ENCODE measurements at places on chromosomes 16 and 17. TPM values are rescaled to one million over a fixed set of nuclear protein-coding genes. Genes with fewer than 3 reads are reported as not detected.

Gene TP53TG3F
- not detected for total RNA-seq

Gene ABCA10
- total RNA-seq: 0.11 TPM

Gene FBXW10B
- total RNA-seq: 0.18 TPM

Gene PRKCB
- total RNA-seq: 47.8 TPM

Gene DLX3
- total RNA-seq: not detected

Gene SULT1A2
- total RNA-seq: 0.54 TPM

Gene TBC1D3I
- 0.52 TPM for total RNA-seq

Gene KRTAP4-9
- total RNA-seq: not detected

Gene UMOD
- not detected for total RNA-seq

Gene MAP2K6
- total RNA-seq: 3.2 TPM

Gene ADAD2
- total RNA-seq: not detected

Gene ALOXE3
- 0.23 TPM for total RNA-seq

Gene SMIM36
- total RNA-seq: not detected

Gene KDM6B
- total RNA-seq: 34.9 TPM

Gene CD300LG
- total RNA-seq: not detected

Gene HLF
- total RNA-seq: 0.11 TPM

Gene ZPBP2
- total RNA-seq: not detected

Gene SLC12A3
- not detected for total RNA-seq

Gene MPHOSPH6
- 25.5 TPM for total RNA-seq

Gene ZNF267
- total RNA-seq: 89.9 TPM

Gene HOXB3
- total RNA-seq: 3.1 TPM

Gene CSH2
- total RNA-seq: 2.4 TPM

Gene CD300H
- total RNA-seq: not detected

Gene ZNF768
- total RNA-seq: 2.3 TPM

Gene TBC1D3G
- total RNA-seq: not detected

Gene ABCA3
- 1.6 TPM for total RNA-seq

Gene WFDC1
- not detected for total RNA-seq

Gene NPIPB13
- total RNA-seq: 23.5 TPM

Gene CASKIN1
- 11.3 TPM for total RNA-seq

Gene KLHL10
- total RNA-seq: 0.12 TPM

Gene CCDC40
- 0.50 TPM for total RNA-seq

Gene CES1
- not detected for total RNA-seq

Gene RUNDC3A
- total RNA-seq: 1.0 TPM

Gene TMEM88
- total RNA-seq: 1.8 TPM

Measured in activated naive CD4-positive, alpha-beta T cell treated with anti-CD3 and anti-CD28 coated beads, Interleukin-2, amount 50 U/mL, for 72 hours (primary cell).